ENCODE measurements at places on chromosomes 1 and 21. TPM values are rescaled to one million over a fixed set of nuclear protein-coding genes. Genes with fewer than 3 reads are reported as not detected.
A peak's percentile ranks its signal among the peaks of the same experiment; 100 is the strongest.

AMPD1 gene
- not detected for total RNA-seq

SLC22A15 gene
- 0.60 TPM for total RNA-seq

AKNAD1 gene
- not detected for total RNA-seq

KRTAP26-1 gene
- total RNA-seq = not detected

SYT14 gene
- not detected for total RNA-seq

OPN3 gene
- total RNA-seq = 15.2 TPM

MTMR11 gene
- total RNA-seq = 1.0 TPM

SPRR2E gene
- not detected for total RNA-seq

AGT gene
- total RNA-seq = not detected

NBPF19 gene
- 25.4 TPM for total RNA-seq

OR2L3 gene
- not detected for total RNA-seq

ADGRB2 gene
- 0.05 TPM for total RNA-seq

KRTAP7-1 gene
- not detected for total RNA-seq

DNA sequence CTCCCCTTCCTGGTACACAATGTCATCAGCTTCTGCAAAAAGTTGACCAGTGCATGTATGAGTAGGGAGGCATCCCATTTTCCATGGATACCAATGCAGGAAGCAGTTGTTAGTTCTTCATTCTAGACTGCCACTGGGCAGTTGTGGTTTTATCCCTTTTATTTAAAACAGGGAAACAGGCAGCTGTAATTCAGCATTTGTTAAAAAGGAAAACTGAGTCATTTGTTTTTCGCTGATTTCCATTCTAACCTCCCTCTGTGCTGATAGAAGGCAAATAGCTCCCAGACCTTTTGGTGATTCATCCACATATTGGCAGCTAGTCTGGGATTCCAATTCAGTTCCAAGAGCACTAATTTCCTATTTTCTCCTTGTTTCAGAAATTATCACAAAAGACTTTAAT is 21.1 kb upstream of the ABCA4 start:
- H3K4me1 ChIP-seq = no peaks in the 10 kb centered on the region
- H3K36me3 ChIP-seq = no peaks in the 10 kb centered on the region

DNA sequence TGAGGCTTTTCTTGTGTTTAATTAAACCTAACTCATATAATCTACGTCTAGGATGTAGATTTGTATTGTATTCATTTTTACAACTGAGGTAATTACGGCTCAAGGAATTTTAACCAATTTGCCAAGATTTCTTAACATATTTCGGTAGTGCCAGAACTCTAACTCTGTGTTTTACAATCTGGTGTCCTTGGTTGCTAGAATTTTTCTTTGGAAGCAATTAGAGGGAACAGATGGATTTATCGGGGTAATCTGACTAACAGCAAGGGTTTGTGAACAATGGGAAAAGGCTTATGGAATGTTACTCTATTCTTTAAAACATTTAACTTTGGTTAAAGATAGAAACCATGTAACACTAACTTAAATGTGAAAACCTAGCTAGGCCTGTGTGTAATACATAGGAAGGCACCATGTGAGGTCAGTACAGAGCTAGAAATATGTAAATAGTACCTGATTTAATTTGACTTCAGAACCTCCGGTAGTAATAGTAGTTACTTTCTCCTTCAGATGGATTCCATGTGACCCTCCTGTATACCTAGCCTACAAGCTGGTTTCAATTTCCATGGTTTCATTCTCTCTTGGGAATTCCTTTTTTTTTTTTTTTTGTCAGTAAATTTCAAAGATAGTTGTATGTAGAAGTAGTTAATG is 1.2 kb downstream of the MTF2 start:
- peaks cover 41% of the 10 kb centered on the region for H3K4me1 ChIP-seq
- peak; percentile 36 for DNase-seq
- peaks cover 24% of the 10 kb centered on the region for H3K36me3 ChIP-seq
- no peaks in the 10 kb centered on the region for H3K27me3 ChIP-seq

DNA sequence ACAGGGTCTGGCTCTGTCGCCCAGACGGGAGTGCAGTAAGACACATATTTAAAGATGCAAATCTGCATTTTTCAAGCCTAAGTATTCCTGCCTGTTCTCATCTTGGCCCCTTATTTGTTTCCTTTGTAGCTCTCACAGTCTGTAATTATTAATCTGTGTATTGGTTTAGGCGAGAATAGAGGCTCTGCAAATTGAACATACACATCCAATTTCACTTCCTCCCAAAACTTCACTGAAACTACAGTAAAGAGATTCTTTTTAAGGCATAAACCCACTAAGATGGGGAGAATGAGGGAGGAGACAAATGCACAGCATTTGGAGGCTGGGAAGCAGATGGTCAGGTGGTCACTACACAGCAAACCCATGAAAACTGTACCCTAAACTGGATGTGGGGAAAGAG is 21.0 kb downstream of the HMGN2 start:
- no peaks in the 10 kb centered on the region for H3K27me3 ChIP-seq
- DNase-seq = no peak
- H3K36me3 ChIP-seq = no peaks in the 10 kb centered on the region
- peaks cover 13% of the 10 kb centered on the region for H3K4me1 ChIP-seq
- H3K4me3 ChIP-seq = no peak overlapping the region

GRCh38 chr1:28909198-28909597 is 5.2 kb upstream of the EPB41 start:
- no peaks in the 10 kb centered on the region for H3K27me3 ChIP-seq
- H3K4me3 ChIP-seq = no peak overlapping the region
- peaks cover 13% of the 10 kb centered on the region for H3K4me1 ChIP-seq
- no peak overlapping the region for H3K27ac ChIP-seq
- no peak for DNase-seq
- H3K36me3 ChIP-seq = peaks cover 4% of the 10 kb centered on the region

DNA sequence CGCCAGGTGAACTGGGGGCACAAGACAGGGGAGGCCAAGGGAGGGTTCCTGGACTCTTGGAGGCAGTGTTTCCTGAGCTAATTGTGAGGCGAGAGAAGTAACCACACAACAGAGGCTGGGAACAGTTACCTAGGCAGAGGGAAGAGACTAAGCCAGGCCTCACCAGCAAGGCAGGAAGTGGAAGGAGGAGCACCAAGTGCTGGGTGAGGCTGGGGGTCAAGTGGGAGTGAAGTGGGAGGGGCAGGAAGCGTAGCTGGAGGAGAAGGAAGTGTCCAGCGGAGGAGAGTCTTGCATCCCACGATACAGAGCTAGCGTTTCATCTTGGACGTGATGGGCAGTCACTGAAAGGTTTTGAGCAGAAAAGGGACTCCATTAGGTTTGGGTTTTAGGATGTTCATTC is 48.3 kb upstream of the CAPZB start:
- H3K27me3 ChIP-seq = no peaks in the 10 kb centered on the region
- no peak overlapping the region for H3K4me3 ChIP-seq
- DNase-seq = no peak
- H3K36me3 ChIP-seq = no peaks in the 10 kb centered on the region
- no peak overlapping the region for H3K27ac ChIP-seq

GRCh38 chr1:97013941-97014340 is 292.4 kb downstream of the PTBP2 start:
- no peak overlapping the region for H3K4me3 ChIP-seq
- H3K36me3 ChIP-seq = no peaks in the 10 kb centered on the region
- no peaks in the 10 kb centered on the region for H3K27me3 ChIP-seq

DNA sequence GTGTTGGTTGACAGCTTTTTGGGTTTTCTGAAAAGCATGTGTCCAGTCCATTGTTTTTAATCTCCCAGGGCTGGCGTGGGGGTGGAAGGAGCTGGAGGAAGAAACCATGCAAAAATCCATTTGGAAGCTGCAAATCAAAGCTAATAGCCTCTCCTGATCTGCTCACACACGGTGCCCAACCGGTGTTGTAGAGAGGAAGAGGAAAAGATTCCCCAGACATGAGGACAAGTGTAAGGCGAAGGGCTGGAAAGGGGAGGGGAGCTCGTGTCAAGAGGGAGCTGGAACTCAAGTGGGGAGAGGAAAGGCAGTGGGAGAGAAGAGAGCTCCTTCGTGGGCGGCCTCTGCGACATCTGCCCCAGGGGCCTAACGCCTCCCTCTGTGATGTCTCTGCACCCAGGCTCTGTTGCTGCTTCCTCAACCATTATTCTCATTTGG is 112.3 kb upstream of the IRF2BP2 start:
- H3K4me3 ChIP-seq = no peak overlapping the region
- H3K27ac ChIP-seq = no peak overlapping the region
- peaks cover 63% of the 10 kb centered on the region for H3K4me1 ChIP-seq
- H3K36me3 ChIP-seq = peaks cover 3% of the 10 kb centered on the region
- H3K27me3 ChIP-seq = no peaks in the 10 kb centered on the region

GRCh38 chr1:63329621-63330330 is 7.4 kb downstream of the FOXD3 start:
- peak overlapping the region; percentile 1 for H3K4me3 ChIP-seq
- H3K36me3 ChIP-seq = peaks cover 4% of the 10 kb centered on the region
- H3K4me1 ChIP-seq = peaks cover 29% of the 10 kb centered on the region
- DNase-seq = no peak
- peaks cover 71% of the 10 kb centered on the region for H3K27me3 ChIP-seq

GRCh38 chr1:94298861-94299260 is 61.5 kb upstream of the ARHGAP29 start:
- no peak overlapping the region for H3K27ac ChIP-seq
- no peaks in the 10 kb centered on the region for H3K4me1 ChIP-seq
- H3K27me3 ChIP-seq = peaks cover 4% of the 10 kb centered on the region
- no peak for DNase-seq
- no peak overlapping the region for H3K4me3 ChIP-seq
- H3K36me3 ChIP-seq = no peaks in the 10 kb centered on the region

GRCh38 chr1:89354205-89354604 is 9.7 kb upstream of the GBP6 start:
- no peak overlapping the region for H3K27ac ChIP-seq
- no peak for DNase-seq

DNA sequence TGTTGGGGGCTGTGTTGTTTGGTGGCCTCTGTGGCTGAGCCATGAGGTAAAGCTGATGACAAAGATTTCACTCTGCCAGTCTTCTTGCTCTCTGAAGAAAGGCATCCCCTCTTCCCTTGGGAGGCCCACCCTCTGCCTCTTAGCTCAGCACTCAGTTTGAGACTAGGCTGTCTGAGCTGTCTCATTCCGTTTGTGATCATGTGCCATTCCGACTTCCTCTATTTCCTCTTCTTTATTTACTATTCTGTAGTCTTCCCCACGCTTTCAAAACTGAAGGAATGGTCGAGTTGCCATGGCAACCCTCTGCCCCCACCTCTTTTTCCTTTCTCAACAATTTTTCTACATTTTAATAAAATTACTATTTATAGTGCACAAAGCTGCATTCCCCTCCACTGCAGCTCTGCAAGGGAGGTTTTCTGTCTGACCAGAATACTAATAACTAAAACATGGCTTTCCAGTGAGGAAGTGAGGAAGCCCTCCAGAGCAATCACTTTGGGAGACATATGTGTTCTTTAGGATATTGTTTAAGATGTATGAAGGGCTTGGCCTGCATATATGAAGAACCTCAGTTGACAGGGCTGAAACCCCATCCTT is 30.8 kb downstream of the KCNA3 start:
- H3K4me1 ChIP-seq = peaks cover 52% of the 10 kb centered on the region
- H3K36me3 ChIP-seq = peaks cover 17% of the 10 kb centered on the region
- no peaks in the 10 kb centered on the region for H3K27me3 ChIP-seq
- no peak overlapping the region for H3K27ac ChIP-seq

- H3K4me3 ChIP-seq = no peak overlapping the region
- no peaks in the 10 kb centered on the region for H3K27me3 ChIP-seq
- peaks cover 18% of the 10 kb centered on the region for H3K36me3 ChIP-seq
- H3K27ac ChIP-seq = no peak overlapping the region
- no peak for DNase-seq
Measured at GRCh38 chr1:193187114-193187513, 701 bp upstream of the B3GALT2 start.

All from activated CD8-positive, alpha-beta T cell treated with anti-CD3 and anti-CD28 coated beads, Interleukin-2, amount 10 ng/mL, durations not matched to agents 7 days and 5 days (primary cell).